ENCODE measurements at places on chromosomes 6 and 20.

GRCh38 chr6:37850260-37850659 is 30.7 kb downstream of the ZFAND3 start:
- no peak for DNase-seq

DNA sequence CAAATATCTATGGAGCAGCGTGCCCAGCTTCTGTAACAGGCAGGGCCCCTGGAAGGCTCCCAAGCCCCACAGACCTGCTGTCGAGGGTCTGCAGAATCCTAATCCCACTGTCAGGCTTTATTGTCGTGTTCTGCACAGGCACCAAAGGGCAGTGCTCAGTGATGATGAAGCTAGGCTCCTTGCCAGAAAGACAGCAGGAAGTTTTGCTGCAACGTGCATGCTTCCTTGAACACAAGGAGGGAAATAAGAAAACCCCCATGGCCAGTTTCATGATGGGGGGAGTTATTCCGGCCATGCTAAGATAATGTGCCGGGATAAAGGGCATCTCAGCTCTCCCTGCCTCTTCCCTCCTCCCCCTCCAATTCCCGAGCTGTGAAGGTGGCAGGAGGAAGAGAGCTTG is 109.4 kb upstream of the KCNG1 start:
- DNase-seq, result no peak

GRCh38 chr6:21992178-21992967 is 304.5 kb downstream of the PRL start:
- DNase-seq, result no peak

DNA sequence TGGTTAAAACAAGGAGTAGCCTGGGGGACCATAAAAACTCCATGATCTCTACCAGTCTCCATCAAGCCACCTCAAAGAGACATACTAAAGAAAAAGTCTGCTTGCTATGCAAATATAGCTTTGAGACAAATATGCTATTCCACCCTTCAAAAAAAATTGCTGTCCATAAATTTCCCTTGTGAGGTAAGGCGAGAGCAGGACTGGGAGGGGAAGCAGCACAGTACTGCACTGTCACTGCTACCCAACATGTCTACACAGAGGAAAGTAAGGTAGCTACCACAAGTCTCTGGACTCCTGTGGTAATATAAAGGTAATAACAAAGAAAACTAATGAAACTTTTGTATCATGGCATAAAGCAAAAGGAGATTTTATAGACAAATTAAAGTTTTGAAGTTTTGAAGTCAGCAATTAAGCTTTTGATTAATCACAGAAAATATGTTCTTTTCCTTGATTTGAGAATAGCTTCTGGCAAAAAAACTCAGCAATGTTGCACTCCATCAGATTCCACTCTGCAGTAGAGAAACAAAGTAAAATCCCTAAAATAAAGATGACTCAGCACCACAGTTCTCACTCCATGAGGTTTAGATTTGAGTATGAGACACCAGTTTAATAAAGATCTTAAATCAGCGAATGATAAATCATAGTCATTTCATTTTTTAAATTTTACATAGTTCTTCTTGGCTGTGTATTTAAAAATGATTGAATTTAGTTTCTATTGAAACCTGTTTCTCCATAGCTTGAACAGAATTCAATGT is 602.4 kb downstream of the COL12A1 start:
- DNase-seq, result no peak

- no peak for DNase-seq
These were observed 112.2 kb downstream of the ASCC3 start for GRCh38 chr6:100768816-100769351.

DNA sequence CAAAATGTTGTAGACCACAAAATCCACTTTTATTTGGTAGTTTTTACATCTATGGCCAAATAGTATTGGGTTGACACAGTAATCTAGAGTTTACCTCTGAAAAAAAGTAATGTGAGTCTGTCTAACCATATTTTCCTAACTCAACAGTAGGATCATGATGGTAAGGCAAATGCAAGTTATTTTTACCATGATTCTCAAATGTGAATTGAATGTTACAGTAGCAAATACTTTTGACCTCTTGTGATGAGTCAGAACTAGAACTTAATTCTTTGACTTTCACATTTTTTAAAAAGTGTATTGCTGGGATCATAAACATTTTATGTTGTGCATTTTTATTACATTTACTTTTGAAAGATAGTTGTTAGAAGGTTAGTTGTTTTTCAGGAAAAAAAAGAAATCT is 22.0 kb downstream of the RNF146 start:
- no peak for DNase-seq

- DNase-seq, result no peak
These were observed 7.0 kb downstream of the TRIM10 start for GRCh38 chr6:30154061-30154460.

DNA sequence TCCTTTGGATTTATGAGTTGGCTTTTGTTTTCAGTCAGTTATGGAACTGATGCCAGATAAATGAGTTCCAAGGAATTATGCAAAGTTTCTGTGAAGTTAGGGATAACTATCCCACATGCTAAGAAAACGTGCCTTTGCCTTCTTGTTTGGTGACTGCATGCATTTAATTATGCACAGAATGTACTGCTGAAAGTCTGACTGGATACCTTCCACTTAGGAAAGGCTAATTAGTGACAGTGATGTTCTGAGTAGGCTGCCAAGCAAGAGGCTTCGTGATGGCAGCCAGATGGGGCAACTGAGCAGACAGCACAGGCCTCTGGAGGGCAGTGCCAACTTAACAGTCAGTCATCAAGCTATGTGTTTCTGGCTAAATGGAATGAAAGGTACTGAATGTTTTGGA is 289.9 kb downstream of the CD109 start:
- no peak for DNase-seq

- peak; percentile 49 for DNase-seq
These were observed 662 bp downstream of the ENTPD6 start for GRCh38 chr20:25195962-25196785.

GRCh38 chr6:14865531-14866100 is 380.3 kb upstream of the JARID2 start:
- DNase-seq, result peak; percentile 49

DNA sequence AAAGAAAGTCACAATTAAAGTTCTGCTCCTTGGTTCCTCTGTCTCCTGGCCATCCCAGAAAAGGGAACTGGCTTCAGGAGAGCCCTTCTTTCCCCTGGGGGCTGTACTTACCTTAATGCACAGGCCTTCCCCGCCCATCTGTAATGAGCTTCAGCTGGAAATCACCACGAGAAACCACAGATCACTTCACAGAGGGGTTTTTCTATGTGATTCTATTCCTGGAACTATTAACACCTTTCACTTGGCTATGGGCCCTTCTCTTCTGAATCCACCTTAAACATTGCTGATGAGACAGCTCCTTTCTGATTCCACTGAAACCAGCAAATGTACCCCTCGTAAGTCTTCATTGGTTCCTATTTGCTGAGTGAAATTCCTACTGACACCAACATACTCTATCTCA is 80.7 kb downstream of the FOXF2 start:
- DNase-seq, result no peak

DNA sequence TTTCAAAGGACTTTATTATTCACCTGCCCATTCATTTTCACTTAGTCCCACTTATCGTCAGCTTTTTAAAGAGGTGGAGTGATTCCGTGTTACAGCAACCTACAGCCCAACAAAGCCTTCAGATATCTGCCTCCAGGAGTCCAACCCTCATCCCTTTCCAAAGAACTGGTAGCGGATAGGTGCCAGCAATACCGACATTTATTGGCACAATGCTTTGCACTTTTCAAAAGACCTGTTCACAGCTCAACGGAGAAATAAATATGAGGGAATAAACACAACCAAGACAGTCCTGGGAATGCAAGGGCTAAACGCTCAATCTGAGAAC is 819 bp upstream of the MTRF1L start:
- DNase-seq, result no peak

- DNase-seq, result no peak
These were observed 106.7 kb upstream of the DTNBP1 start for GRCh38 chr6:15769511-15770018.

DNA sequence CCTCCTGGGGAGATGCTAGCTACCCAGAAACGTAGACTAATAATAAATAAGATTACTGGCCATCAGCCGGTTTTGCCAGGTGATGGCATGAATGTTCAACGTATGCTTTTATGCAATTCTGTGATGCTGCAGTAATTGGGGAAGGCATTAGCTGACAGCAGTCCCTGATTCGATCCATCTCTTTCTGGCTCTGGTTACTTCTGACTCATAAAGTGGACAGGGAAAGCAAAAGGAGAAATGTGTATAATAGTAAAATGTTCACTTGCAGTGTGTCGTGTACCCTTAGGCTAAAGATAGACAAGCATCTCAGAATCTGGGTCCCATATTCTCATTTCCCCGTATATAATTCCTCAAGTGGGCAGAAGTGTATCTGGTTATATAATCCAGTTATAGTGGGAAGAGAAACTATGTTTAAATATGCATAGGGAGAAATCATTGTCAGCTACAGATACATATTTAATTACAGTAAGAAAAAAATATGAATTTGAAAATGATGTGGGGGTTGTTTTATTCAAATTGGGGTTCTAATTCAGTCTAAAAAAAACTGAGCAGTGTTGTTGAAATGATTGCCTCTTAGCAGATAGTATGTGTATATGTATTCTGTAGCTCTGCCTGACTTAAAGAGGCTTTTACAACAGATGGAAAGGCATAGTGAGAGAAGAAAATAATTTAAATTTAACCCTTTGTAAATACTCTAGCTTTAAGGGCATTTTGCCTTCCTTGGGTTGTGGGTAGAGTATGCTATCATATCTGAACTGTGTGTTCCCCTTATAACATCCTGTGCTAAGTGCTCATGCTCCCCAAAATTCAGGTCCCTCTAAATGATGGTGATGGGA is 40.6 kb downstream of the DOK5 start:
- DNase-seq, result no peak

DNA sequence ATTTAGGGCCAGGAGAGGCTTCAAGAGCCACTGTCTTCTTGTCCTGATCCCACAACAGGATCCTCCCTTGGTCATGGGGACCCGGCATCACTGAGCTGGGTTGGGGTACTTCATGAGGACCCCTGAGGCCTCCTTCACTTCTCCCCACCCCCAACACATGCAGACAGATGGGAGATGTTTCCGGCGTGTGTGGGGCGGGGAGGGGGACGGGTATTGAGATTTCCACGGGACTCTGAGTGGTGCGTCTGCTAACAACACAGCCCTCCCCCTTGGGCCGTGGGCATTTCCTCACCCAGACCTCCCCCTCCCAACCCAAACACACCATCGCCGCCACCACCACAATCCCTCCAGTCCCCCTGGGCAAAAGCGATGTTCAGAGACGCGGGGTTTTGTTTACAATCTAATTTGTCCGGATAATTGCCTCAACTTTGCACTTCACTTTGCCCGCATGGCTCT is 906 bp upstream of the FOXP4 start:
- no peak for DNase-seq

DNA sequence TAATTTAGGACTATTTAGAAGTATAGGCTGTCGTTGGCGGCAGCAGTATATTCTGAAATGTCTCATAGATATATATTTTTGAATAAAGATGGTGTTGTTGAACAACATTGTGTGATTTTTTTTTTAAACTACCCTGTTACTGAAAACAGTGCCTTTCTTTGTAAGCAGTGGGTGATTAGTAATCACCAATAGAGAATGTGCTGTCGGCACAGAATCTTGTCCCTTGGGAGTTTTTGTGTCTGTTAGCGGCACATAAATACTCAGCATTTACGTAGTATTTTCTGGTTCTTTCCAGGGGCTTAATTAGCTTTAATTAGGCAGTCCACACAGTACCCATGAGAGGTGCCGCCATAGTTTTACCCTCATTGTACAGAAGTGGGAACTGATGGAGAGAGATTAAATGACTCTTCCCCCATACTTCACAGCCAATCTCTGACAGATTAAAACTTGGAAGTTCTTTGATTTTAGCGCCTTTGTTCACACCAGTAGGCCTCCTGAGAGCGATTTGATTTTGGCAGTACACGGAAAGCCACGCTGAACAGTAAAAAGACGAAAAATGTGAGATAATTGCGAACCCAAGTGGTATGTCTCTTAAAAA is 58.8 kb downstream of the RPRD1B start:
- DNase-seq, result no peak

- DNase-seq, result no peak
These were observed 49.0 kb upstream of the OCSTAMP start for GRCh38 chr20:46599227-46599987.

DNA sequence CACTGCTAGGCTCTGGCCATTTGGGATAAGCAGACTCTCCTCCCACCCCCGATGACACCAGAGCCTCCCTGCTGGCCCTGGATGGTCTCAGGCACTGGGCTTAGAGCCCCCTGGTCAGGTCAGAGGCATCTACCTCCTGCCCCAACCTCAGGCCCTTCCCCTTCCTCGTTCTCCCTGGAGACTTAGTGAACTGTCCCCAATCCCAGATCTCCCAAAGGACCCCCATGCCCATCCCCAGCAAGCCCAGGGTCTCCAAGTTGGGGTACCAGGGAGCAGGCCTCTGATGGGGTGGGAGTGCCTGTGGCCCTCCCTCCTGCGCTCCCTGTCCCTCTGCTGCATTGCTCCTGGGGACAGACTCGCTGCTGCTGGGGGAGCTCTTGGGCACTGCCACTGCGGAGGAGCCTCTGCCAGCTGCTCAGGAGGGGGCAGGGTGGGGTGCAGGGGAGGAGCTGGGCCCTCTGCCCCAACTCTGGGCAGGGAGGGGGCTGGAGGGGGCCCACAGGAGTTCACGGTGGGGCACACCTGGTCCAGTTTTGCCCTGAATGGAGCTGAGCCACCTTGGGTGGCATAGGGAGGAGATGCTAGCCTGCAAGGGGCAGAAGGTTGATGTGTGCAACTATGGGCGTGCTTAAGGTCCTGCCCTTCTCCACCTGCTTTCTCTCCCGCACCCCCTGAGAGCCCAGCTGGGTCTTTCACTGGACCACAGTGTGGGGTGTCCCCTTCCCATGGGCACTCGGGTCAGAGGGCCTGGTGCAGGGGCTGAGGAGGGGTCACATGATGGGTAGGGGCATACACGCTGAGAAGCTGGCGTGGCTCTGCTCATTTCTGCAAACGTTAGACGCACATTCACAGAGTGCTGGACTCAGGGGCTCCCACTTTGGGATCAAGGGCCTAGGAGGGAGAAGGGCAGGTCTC is 40.4 kb downstream of the SPDEF start:
- DNase-seq, result no peak

DNA sequence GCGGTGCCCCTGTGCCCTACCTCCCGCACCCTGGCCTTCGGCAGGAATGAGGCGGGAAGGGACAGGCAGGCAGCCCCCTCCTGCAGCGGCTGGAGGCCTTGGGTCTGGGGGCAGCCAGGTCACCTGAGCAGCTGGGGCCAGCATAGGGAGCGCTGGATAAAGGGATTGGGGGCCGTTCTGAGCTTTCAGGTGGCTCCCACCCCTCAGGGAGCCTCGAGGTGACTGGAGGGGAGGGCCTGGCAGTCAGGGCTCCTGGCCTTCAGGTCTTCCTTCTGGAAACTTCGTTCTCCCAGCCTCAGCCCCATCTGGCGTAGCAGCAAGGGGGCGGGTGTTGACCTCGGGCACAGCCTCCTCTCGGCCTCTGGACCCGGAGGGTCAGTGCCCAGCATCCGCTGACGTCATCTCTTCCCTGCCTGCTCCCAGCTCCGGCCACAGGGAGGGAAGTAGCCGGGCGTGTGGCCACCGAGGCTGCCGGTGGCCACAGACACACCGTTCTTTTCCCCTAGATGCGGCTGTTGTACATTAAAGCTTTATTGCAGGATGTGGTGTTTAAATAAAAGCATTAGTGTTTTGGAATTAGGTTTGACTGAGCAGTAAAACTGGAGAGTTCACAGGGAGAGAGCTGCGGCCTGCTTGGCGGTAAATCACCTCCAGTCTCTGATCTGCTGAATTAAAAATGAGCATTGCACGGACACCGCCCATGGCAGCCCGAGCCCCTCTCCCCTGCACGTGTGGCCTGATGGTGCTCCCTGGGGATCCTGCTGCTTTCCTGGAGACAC is 80.0 kb upstream of the GATA5 start:
- no peak for DNase-seq

GRCh38 chr6:69953491-69953890 is 87.1 kb downstream of the COL19A1 start:
- no peak for DNase-seq

- DNase-seq, result no peak
These were observed 606 bp downstream of the ID4 start for GRCh38 chr6:19837511-19838441.
